ENCODE measurements at places on chromosomes 12 and 14. TPM values are rescaled to one million over a fixed set of nuclear protein-coding genes. Genes with fewer than 3 reads are reported as not detected.

DNA sequence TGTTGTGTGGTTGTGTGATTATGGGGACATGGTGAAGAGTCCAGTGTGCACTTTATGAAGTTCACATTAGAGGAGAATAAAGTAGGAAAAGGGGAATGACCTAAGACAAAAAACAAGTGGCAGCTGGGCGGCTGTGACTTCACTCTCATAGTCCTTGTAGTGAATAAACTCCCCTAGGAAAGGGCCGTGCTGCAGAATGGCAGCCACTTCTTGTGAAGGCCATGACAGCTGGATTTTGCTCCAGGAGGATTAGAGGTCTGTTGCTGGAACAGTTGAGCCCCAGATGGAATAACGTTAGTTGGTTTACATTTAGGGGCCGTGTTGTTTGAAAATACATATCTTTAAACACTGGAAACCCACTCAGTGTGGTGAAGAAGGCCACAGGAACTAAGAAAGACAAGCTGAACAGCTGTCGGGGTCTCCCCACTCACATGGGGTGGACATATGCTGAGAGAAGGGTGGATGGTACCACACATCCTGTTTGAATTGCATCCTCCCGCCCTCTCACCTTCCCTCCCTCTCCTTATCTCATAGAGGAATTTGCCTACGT lies 276.9 kb downstream of the CACNA1C start:
- DNase-seq: no peak

DNA sequence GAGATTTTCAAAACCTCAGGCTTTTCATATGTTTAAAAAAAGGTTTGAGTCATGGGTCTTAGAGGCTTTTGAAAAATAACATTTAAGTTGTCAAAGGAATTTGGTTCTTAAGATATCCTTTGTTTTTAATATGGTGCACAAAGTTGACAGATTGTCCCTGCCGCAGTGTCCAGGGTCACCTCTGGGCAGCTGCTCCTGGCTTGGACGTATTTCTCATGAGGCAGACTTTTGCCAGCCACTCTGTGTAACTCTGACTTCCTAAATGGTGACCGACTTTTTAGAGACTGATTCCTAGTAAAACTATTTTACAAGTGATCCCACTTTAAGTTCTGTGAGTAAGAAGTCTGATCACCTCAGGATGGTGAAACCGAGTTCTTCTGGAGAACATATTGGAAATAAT lies 27.5 kb downstream of the XRCC3 start:
- no peak for DNase-seq

- no peak for DNase-seq
Measured at GRCh38 chr12:82047446-82047845, 288.3 kb upstream of the PPFIA2 start.

- DNase-seq: no peak
Measured at GRCh38 chr12:59890896-59891579, 295.2 kb downstream of the SLC16A7 start.

DNA sequence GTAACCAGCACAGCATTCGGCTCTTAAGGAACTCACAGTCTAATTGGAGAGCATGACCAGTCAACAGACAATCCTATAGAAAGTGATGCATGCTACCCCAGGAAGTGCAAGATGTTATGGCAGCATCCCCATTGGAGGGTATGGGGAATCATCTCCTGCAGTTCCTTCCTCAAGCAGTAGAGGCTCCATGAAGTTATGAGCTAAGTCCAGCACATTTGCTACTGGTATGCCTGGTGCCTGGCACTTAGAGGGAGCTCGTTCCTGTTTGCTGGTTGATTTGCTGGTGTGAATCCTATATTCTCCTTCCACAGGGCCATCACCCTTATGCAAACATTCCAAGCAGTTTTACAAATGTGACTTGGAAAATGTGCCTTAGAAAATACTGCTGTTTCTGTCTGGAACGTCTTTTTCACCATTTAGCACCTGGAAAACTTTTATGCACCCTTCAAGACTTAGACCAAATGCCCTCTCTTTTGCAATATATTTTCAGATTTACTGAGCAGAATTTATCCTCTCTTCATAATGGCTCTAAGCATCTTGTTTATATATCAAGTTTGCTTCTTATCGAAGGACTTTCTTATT lies 136.1 kb upstream of the WSCD2 start:
- no peak for DNase-seq

GRCh38 chr14:50064993-50065392 lies 51.4 kb downstream of the VCPKMT start:
- DNase-seq: no peak

DNA sequence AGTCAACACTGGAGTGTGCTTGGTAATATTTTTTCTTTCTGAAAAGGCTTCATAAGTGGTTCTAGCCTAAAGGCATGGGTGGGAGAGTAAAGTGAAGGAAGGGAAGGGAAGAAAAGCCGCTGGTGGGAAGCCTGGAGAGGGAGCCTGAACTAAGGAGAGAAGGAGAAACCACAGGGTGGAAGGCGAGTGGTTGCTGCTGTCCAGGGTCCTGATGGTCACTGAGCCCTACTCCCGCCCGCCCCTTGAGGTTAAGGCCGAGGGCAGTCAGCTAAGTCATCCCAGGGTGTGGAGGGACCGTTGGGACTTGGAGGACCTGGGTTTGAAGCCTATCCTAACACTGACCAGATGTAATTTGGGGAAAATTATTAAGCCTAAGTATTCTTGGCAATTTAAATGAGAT lies 189.1 kb downstream of the PIWIL1 start:
- DNase-seq: no peak

DNA sequence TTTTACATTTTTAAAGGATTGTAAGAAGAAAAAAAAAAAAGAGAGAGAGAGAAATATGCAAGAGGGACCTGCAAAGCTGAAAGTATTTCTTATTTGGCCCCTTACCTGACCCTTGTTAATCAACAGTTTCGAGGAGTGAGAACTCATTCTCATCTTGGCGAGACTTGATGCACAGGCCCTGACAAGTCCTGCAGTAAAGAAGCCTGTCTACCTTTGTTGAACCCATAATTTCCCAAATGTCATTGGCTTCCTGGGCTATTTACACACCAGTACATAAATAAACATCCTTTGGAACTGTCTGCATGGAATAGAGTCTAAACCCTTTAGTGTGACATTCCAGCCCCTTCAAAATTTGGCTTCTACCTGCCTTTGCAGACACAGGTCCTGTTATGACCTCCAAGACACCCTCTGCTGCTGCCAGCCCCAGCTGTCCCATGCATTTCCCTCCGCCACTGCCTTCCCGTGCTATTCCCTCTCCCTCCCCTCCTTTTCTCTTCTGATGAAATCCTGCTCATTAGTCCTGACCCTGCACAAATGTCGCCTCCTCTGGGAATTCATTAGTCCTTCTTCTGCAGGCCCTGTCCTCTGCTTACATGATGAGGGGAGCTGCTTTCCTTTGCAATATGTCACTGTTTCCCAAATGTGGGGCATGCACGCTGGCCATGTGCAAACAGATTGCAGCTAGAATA lies 35.1 kb downstream of the MYL2 start:
- no peak for DNase-seq

DNA sequence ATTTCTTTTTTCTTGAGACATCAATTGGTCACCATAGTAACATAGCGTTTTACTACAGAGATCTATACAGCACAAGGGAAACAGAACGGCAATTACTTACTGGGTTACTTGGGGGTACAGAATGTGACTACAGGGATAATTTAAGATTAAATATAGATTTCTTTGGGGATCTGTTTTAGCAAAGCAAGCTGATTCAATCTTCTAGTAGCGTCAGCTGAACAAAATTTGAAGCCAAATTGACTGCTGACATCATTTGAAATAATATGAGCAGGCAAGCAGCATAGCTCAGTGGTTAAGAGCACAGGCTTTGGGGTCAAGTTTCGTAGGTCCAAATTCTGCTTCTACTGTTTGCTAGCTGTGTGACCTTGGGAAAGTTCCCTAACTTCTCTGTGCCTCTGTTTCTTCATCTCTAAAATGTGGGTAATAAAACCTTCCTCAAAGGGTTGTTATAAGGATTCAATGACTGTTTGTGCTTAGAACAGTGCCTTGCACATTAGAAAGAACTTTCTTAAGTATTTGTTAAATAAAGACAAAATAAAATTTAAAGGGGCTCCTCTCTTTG lies 12.8 kb downstream of the GPR19 start:
- no peak for DNase-seq

DNA sequence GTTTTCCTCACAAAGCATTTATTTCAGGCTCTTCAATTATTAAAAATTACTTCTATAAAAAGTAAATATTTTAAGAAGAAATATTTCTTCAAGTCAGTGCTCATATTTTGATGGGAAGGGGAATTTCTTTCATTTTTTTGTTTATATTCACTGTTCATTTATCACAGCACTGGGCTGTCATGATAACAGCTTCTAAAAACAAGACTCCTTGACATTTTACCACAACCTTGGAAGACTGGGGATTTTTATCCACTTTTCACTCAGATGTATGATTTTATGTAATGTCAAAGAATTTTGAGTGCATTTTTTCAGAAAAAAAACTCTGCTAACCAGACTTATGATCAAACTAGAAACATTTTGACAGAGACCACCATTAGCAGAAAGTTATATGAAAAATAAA lies 149.7 kb downstream of the PHLDA1 start:
- no peak for DNase-seq

Gene ESR2
- 1.6 TPM for total RNA-seq

Gene DIO3
- total RNA-seq: 4.8 TPM

Gene SPIC
- total RNA-seq: not detected

Data from omental fat pad (tissue), 4 donors.